ENCODE measurements at places on chromosomes 12 and 14.
A peak's percentile ranks its signal among the peaks of the same experiment; 100 is the strongest.

DNA sequence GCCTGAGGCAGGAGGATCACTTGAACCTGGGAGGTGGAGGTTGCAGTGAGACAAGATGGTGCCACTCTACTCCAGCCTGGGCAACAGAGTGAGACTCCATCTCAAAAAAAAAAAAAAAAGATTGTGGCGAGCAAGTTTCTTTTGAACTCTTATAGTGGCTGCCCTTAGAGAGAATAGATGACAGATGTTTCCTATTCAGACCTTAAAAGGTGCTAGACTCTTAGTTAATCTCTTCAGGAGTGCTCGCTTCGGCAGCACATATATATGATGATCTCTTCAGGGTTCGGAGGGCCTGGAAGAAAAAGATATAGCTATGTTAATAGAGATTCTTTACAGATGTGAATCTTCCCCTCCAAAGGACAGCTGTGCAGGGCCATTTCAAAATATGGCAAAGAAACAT is 73.1 kb upstream of the AMN1 start:
- DNase-seq, result no peak

DNA sequence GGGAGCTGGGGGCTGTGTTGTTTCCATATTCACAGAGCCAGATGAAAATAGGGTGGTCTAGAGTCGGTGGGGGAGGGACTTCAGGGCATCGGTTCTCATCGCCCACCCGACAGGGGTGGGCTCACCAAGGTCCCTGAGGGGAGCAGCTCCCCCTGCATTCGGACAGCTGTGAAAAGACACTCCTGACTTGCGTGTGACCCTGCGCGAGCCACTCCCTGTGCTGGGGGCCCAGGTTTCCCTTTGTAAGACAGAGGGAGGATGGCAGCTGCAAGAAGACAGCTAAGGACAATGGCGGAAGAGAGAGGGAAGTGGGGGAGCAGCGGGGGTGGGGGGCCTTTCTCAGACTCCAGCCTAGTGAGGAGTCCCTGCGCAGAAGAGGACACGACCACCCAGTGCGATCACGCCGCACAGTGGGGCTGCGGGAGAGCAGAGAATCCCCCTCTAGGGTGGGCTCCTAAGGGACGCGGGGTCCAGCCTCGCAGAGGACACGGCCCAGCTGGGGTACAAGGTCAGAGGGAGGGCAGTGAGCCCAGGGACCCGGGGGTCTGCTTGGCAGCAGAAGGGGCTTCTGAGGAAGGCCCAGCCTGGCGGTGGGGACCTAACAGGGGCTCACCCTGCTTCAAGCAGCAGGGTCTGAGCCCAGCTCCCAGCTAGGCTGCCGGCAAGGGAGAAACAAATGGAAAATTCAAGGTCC is 326.9 kb upstream of the DIO3 start:
- no peak for DNase-seq

- DNase-seq, result no peak
Observed at GRCh38 chr12:48000878-48001504, 3.3 kb downstream of the COL2A1 start.

DNA sequence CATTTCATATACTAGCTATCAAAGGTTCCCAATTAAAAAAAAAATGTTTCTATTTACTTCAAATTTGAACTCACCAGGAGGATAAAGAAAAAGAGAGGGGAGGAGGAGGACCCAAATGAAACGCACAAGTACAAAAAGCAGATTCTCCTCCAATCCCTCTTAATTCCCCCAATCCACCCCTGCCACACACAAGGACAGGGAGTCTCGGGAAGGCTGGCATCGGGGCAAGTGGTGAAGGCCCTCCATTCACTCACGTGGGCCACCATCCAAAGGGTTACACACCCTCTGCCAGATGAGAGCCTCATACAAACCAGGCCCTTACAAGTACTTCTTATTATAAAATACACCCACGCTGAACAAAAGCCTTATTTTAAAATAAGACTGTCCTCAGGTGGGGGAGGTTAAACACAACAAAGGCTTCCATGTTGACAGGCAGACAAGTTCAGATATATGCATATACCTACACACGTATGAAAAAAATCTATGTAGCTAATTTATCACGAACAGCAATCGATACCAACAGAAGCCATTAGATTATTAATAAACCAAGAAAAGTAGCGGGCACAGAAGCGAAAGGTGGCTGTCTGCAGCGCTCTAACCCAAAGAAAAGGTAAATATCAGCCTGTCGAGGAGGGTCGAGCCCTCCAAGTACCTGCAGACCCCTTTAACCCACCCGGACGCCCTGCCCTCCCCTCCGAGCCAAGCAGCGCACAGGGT is 1.5 kb downstream of the ATP2B1 start:
- DNase-seq, result peak; percentile 7

GRCh38 chr12:3759878-3760277 is 7.0 kb upstream of the CRACR2A start:
- no peak for DNase-seq

DNA sequence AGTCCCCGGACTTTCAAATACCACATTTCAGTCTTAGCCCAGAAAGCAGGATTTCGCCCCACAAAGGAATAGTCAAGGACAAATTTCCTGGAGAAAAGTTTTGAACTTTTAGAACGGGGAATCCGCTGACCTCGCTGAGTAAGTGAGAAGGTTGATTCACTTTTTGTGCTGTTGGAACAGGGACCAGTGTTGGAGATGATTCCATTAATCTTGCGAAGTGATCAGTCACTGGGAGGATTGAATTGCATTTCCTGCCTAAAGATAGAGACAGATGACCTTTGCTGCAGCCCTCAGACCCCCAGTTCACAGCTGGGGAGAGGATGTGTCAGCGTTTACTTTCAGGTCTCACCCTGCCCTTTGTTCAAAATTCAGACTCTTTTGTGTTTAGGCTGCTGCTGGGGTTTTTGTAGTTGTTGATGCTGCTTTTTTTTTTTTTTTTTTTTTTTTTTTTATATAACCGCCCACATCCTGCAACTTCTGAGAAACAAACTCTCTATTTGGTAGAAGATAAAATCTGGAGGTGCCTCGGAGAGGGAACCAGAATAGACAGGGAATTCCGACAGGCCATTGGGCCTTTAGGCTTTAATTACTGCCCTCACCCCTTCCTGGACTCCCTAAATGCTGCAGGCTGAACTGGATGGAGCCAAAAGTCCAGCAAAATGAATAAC is 9.8 kb upstream of the KDM2B start:
- DNase-seq, result peak; percentile 59

- DNase-seq, result no peak
Observed at GRCh38 chr12:131101006-131101405, 147.3 kb downstream of the ADGRD1 start.

GRCh38 chr14:55951341-55952206 is 166.6 kb upstream of the PELI2 start:
- no peak for DNase-seq

DNA sequence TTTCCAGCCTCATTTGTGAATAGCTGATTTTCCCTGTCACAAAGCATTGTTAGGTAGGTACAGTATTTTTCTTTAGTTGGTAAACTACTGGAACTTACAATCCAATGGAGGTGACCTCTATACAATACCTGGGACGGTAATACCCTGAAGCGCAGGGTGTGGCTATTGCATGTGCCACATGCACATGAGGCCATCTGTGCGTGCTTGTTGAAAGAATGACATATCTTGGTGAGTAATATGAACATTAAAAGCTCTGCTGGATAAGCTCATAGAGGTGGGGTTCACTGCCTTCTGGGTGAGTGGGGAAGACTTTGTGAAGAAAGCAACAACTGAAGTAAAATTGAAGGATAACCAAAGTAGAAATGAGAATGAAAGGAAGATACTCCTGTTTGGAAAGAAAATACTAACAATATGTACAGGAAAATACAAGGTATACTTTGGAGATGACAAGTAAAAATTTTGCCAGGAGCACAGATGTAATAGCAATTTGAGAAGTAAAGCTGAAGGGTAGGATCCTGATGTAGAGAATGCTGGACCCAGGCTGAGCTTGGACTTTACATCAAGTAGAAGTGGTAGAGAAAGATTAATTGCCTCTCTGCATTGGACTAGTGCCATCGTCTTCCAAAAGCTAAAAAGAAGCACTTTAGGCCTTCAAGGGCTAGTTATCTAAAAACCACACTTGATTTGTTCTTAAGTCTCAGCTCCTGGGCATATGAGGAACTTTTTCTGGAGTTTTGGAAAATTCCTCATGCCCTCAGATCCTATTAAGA is 97.1 kb downstream of the SLC38A6 start:
- DNase-seq, result no peak

- DNase-seq, result no peak
Observed at GRCh38 chr12:57401165-57401564, 29.7 kb downstream of the R3HDM2 start.

DNA sequence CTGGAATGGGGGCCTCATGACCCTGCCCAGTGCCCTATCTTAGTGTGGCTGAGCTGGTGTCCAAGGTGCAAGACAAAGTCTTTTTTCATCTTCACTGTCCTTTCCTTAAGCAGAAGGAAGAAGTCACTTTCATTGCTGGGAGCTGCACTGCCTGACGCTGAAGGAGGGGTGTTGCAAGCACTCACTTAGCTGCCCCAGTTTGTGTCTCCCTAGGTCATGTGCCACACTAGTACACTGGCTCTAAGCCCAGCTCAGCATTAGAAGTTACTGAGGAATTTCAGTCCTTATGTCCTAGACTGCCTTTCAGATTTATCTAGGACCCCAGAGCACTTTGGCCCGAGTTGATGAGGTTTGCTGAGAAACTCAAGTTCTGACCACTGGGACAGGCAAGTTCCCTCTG is 952.0 kb upstream of the USP15 start:
- DNase-seq, result no peak

DNA sequence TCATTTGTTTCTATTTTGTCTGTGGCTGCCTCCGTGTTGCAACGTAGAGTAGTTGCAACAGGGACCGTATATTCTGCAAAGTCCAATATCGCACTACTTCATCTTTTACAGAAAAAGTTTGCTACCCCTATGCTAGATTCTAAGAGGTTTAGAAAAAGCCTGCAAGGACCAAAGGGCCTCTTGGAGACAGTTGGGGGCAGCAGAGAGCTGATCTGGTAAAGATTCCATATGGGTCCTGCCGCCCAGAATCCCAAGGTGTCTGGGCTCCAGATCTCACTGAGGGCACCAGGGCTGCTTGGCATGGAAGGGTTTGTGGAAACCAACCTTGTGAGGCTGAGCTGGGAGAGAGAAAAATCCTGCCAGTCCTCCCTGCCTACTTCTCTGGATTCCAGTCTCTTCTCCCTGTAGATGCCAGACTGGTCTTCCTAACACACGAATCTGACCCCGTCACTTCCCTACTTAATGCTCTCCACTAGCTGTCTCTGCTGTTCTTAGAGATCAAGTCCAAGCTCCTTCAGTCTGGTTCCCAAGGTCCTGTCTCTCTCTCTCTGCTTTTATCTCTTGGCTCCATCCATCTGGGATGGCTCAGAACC is 74.6 kb downstream of the GLRX5 start:
- no peak for DNase-seq

DNA sequence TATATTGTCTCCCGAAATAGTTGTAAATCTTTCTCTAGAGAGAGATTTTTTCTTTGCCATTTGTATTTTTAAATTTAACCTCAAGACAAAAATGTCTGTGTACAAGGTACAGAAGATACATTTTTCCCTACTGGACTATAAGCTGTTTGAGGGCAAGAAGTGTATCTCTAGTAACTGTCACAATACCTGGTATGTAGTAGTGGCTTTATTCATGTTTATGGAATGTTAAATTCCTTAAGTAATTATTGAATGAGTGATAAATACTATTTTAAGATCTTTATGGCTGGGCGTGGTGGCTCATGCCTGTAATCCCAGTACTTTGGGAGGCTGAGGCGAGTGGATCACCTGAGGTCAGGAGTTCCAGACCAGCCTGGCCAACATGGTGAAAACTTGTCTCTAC is 24.4 kb upstream of the CDK17 start:
- no peak for DNase-seq

GRCh38 chr12:92079054-92079385 is 66.6 kb downstream of the BTG1 start:
- DNase-seq, result no peak

DNA sequence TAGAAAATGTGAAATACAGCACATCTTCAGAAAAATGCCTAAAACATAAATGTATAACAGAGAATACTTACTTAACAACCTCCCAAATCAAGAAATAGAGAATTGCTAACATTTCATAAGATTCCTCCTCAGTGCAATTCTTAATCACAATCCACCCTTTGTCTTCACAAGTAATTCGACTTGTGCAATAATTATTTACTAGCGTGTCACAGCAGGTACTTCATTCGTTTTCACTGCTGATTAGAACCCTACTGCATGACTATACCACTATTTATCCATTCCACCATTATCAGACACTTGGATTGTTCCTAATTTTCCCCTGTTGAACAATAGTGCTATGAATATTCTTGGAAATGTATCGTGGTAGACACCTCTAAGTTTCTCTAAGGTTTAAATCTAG is 64.9 kb upstream of the BBS10 start:
- DNase-seq, result no peak

GRCh38 chr12:65930114-65930828 is 106.0 kb downstream of the HMGA2 start:
- DNase-seq, result no peak

DNA sequence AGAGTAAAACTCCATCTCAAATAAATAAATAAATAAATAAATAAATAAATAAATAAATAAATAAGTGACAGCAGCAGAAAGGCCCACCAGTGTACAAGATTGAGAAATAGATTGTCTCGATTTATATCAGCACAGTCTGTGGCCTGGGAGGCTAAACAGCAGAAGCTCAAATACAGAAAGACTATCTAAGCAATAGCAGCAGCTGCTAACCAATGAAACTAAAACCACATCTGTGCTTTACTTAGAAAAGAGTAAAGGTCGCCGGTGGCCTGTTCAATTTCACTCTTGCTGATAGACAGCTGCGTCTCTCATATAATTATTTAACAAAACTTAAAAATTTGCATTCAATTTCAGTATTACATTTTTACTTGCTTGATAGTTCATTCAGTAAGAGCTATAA is 325.7 kb downstream of the CEP128 start:
- no peak for DNase-seq

- no peak for DNase-seq
Observed at GRCh38 chr12:13504074-13504473, 307.5 kb downstream of the EMP1 start.

GRCh38 chr12:131264635-131265034 is 310.9 kb downstream of the ADGRD1 start:
- no peak for DNase-seq

- no peak for DNase-seq
Observed at GRCh38 chr12:16854465-16854864, 248.5 kb upstream of the LMO3 start.

- DNase-seq, result peak; percentile 23
Observed at GRCh38 chr12:51923506-51924365, 16.4 kb downstream of the ACVRL1 start.

DNA sequence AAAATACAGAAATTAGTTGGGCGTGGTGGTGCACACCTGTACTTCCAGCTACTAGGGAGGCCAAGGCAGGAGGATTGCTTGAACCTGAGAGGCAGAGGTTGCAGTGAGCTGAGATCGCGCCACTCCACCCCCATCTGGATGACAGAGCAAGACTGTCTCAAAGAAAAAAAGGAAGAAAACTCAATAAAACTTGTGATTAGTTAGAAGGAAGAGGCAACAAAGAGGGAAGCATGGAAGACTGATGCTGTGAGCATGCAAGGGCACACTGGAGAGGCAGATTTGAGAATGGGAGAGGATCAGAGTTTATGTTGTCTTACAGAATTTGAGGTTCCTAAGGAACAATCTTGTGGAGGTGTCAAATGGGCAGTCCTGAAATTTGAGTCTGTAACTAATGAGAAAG is 2.8 kb upstream of the ZC2HC1C start:
- DNase-seq, result no peak
